Right renal pelvis (tissue), 4 donors: ENCODE measurements at places on chromosomes 7 and 10. TPM values are rescaled to one million over a fixed set of nuclear protein-coding genes. Genes with fewer than 3 reads are reported as not detected.

Gene CPXM2
- polyA plus RNA-seq: 5.7 TPM

Gene SPDYE3
- 7.8 TPM for polyA plus RNA-seq

Gene TSPAN33
- 64.4 TPM for polyA plus RNA-seq

DNA sequence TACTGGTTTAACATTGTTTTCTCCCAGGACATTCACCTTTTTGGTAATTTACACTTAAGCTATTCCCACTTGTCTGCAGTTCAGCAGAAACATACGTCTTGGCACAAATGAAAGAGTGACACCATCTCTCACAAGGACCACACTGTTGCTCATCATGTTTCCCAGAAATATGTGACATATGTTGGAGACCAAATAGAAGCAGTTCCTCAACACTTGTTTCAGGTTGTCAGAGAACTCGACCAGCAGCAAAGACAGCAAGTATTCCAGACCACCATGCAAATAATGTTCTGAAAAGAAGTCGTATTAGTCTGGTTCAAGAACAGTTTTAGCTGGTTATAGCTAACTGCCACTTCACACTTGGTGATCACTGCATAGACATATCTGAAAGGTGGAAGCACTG lies 81.3 kb upstream of the KLF6 start:
- DNase-seq: no peak

DNA sequence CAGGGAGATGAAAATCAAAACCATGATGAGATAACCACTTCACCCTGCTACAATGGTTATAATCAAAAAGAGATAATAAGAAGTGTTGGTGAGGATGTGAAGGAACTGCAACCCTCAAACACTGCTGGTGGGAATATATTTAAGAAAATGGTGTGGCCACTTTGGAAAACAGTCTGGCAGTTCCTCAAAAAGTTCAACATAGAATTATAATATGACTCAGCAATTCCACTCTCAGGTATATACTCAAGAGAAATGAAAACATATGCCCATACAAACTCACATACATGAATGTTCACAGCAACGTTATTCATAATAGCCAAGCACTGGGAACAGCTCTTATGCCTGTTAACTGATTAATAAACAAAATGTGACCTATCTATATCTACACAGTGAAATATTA lies 104.8 kb downstream of the SLC25A13 start:
- DNase-seq: no peak

DNA sequence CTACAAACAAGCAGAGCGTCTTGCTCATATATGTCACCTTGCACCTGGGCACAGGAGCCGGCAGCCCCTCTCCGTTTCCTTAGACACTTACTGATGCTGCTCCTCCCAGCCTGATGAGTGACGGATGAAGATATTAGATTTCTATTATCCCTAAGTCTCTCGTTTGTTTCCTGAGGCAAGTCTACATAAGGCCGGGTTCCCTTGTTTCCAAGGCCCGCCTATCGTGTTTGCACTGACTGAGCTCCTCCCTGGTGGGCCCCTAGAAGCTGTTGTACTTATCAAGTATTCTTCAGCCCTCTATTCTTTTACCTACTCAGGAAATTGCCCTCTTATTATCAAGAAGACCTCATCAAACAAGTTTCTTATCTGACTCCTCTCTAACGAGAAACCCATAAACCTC lies 18.5 kb downstream of the SH3PXD2A start:
- DNase-seq: no peak

DNA sequence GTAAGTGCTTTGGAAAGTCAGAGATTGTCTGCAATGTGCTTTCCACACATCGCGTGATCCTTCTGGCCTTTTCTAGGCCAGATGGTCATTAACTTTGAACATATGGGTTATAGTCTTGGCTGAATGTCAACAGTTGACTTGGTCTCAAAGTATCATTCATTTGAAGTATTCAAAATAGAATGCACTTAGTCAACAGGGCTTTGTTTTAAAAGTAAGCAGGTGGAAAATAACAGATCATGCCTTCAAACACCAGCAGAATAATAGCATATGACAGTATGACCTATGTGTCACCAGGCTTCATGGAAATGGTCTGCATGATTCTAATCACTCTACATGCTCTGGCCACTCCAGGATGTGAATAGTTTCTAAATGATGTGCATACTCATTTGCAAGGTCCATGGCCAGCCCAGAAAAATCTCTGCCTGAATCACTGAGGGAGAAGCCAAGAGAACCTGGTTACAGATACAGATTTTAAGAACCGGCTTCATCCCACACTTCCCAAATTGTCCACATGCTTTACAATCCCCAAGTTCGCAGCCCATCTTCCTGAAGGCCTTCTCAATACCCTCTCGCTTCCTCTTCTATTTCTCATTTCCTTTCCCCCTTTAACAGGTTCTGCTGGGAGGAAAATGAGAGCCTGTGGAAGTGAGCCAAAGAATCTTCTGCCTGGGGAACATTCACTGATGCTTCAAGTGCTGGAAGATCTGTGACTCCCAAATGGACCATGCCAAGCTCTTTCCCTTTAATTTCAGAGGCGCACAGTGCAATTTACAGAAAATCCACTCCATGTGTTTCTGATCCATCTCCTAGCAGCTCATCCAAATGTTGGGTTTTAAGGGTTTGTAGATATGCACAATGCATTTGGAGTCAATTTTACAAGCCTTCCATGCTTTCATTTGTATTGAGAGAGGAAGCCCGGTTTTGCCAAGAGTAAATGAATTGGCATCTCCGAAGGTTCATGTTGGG lies 122.8 kb upstream of the GDF10 start:
- DNase-seq: no peak
